Midbrain (tissue), 1 donor: ENCODE measurements at places on chromosomes 6 and 20.

- DNase-seq, result peak; percentile 95
These were observed at the start of gene RNF114 for GRCh38 chr20:49936153-49937026. RNF114 (plus strand) TSS chr20:49936397; CDS start chr20:49936413, 16 bp downstream.

DNA sequence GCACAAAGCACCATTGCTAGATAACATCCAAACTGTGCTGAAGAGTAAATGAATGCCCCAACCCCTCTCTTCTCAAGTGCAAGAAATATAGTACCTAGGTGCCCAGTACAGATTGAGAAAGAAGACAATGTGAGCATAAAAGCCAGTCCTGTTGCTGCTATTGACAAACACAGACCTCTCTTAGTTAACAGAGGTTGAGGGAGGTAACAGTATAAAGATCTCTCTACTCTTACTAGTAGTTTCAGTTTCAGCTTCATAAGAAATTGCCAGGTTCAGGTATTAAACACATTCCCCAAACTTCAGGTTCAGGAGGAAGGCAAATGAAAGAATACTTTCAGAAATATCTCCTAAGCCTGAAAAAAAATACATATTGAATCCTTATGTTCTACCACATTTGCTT lies 31.4 kb downstream of the TBC1D32 start:
- no peak for DNase-seq

DNA sequence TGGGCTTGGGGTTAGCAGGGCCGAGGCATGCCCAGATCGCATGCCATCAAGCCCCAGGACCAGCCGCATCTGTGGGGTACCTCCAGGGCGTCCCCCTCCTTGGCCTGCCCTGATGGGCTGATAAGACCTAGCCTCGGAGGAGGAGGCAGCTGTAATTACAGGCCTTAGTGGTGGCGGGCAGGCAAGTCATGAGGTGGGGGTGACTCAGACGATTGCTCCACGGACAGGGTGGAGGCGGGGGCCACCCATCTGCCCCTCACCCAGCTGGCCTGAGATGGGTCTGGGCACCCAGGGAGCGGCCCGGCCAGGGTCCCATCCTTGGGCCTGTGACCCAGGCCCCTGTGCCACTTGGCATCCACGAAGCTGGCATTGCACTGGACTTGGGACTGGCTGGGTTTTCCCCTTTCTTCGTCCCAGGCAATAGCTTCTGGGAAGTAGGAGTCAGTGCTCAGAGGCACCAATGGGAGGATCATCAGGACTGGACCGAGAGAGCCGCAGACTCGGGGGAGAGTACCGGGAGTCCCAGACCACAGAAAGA lies 57.5 kb downstream of the CEBPB start:
- DNase-seq, result no peak

- no peak for DNase-seq
These were observed 29.6 kb downstream of the PAK5 start for GRCh38 chr20:9809271-9809670.

- no peak for DNase-seq
These were observed 6.6 kb downstream of the CST8 start for GRCh38 chr20:23497536-23497935.

- no peak for DNase-seq
These were observed 211.6 kb downstream of the THBS2 start for GRCh38 chr6:169042061-169042460.

- DNase-seq, result no peak
These were observed 122.4 kb upstream of the CITED2 start for GRCh38 chr6:139496654-139497344.

GRCh38 chr6:147741389-147741788 lies 232.9 kb downstream of the SAMD5 start:
- DNase-seq, result no peak

DNA sequence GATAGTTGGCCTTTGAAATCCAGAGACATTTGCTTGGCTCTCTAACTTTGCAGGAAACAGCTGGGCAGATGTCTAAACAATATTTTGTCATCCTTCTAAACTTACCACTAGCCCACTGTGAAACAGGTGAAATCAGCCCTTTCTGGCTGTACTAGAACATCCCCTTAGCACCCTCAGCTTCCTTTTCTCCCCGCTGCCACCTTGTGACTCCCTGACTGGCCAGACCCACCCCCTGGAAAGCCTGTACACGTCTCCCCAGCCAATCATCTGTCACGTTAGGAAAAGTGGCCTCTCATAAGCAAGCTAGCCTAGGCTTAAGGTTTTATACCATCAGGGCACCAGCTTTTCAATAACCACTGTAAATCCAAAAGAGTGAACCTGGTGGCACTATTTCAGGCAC lies 88.6 kb upstream of the E2F3 start:
- no peak for DNase-seq

GRCh38 chr20:23279836-23280235 lies 70.8 kb upstream of the NXT1 start:
- no peak for DNase-seq

DNA sequence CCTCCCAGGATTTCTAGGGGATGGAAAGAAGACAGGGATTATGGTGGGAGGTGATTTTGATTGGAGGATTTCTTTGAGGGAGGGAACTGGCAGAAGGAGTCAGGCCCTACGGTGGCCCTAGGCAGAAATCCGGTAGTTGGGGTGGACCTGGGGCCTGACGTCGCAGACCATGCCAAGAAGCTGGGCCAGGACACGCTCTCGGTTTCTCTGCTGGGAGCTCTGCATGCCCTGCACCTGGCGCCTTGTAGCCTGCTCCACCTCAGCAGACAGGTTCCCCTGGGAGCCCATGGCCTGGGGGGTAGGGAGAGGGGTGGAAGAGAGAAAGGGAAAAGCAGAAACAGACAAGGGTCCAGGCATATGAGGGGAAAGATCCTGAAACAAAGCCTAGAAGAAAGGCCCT lies 1.1 kb downstream of the ATP6V1G2 start:
- DNase-seq, result no peak

GRCh38 chr6:42960243-42961019 lies at the start of gene GNMT:
GNMT (plus strand) TSS chr6:42960754; CDS start chr6:42960768, 14 bp downstream.
- no peak for DNase-seq

DNA sequence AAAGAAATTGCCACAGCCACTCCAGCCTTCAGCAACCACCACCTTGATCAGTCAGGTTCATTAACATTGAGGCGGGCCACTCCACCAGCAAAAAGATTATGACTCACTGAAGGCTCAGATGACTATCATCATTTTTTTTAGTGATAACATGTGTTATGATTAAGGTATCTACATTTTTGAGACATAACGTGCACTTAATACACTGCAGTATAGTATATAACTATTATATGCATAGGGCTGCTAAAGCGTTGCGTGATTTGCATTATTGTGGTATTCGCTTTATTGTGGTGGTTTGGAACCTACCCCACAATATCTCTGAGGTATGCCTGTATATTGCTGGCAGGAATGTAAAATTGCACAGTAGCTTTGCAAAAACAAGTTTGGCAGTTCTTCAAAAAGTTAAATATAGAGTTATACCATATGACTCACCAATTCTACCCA lies 6.8 kb upstream of the RIPK1 start:
- no peak for DNase-seq

DNA sequence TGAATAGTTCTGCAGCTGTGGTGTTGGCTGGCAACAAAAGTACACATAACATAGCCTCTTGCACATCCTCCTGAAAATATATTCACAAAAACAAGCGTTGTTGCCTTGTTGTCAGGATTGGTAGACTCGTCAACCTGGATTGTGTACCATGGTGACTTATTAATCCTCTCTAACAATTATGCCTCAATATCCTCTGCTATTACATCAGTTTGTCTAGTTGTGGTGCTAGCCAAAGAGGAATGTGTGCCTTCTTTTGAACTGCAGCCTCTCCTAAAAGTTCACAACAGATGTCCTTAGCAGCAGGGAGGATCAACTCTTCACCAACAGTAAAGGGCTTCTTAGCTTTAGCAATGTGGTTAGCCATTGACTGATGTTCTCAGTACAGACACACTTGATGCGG lies 3.6 kb upstream of the SF3B5 start:
- no peak for DNase-seq

- DNase-seq, result no peak
These were observed 124.6 kb downstream of the ANKS1A start for GRCh38 chr6:35013701-35014100.

DNA sequence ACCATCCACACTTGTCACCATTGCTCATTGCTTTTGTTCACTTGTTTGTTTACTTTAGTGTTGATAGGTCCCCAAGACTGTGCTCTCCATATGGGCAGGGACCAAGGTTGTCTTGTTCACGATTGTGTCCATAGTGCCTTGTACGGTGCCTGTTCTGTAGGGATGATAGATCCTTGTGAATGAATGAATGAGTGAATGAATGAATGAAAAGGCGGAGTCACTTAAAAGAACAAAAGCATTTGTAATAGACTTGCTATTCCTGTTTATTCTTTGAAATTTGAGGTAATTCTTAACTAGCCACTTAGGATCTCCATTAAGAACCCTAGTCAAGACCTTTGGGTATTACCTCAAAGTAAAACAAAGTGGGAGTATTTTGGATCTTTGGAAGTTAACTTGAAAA lies 47.0 kb downstream of the UTRN start:
- DNase-seq, result no peak

DNA sequence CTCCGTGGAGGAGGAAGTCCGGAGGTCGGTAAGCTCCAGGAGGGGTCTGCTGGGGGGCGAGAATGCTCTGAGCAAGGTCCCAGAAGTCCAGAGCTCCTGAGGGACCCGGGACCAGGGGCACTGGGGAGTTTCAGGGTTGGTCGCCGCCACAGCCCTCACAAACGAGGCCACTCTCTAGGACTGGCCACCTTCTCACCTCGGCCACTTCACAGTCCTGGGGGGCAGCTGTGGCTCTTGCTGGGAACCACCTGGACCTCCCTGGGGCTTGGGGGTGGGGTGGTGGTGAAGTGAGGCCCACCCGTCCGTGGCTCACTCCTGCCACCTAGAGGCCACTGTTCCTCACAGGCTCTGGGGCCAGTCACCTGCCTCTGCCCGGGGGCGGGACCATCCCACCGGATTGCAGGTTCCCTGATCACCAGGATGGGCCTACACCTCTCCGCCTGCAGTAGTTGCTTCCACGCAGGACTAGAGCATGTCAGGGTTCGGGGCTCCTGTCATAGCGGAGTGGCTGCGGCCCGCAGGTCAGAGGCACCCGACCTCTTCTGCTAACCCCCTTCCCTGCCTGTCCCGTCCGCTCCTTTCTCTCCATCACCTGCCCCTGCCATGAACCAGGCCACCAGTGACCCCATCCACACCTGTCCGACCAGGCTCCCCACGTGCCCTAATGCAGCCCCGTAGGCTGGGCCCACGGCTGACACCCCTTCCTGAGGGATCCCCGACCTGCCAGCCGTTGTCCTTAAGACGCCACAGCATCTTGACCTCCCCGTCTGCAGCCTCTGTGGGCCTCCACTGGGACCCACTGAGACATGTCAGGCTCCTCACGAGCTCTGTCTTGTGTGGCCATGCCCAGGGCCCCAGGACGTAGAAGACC lies 5.1 kb upstream of the TCEA2 start:
- DNase-seq, result peak; percentile 39

DNA sequence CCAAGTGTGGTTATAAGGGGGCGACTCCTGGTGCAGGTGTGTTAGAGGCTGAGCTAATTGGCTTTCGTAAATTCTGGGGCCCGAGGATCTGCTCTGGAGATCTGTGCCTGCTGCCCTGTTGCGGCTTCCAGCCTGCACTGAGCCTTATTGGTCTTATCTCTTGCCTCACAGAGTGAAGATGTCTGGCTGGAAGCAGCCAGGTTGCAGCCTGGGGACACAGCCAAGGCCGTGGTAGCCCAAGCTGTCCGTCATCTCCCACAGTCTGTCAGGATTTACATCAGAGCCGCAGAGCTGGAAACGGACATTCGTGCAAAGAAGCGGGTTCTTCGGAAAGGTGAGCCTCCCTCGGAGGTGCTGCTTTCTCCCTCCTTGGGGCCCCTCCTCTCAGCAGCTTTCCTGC lies 20.0 kb downstream of the PRPF6 start:
- DNase-seq, result no peak

- DNase-seq, result no peak
These were observed 232.7 kb downstream of the HIVEP2 start for GRCh38 chr6:142712231-142712630.
